Breast epithelium (tissue), 4 donors: ENCODE measurements at places on chromosomes 3 and 15. TPM values are rescaled to one million over a fixed set of nuclear protein-coding genes. Genes with fewer than 3 reads are reported as not detected.

GRCh38 chr3:194572143-194572789 lies 61.0 kb downstream of the TMEM44 start:
- DNase-seq: no peak
- no peaks in the 10 kb centered on the region for H3K27me3 ChIP-seq
- H3K4me3 ChIP-seq: no peak overlapping the region
- no peaks in the 10 kb centered on the region for H3K4me1 ChIP-seq
- no peaks in the 10 kb centered on the region for H3K36me3 ChIP-seq
- H3K27ac ChIP-seq: peak overlapping the region; percentile 89

The CALML4 gene
- 7.9 TPM for total RNA-seq

DNA sequence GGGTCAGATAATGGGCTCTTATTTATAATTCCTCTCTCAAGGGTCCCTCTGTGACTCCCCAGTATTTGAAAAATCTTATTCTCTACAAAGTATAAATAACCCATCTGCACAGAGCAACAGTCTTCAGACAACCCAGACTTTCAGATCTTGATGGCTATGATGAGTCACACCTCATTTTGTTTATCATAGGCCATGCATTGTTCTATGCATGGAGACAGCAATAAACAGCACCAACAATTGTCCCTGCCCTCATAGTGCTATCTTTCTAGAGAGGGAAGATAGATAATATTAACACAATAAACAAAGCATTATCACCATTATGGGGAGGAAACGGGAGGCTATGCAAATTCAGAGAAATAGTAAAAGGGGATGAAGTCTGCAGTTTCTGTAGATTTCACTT lies 13.4 kb downstream of the FHIT start:
- H3K36me3 ChIP-seq: no peaks in the 10 kb centered on the region
- H3K4me3 ChIP-seq: no peak overlapping the region
- no peak overlapping the region for H3K27ac ChIP-seq
- DNase-seq: no peak

The CORO2B gene
- 11.2 TPM for total RNA-seq

The IGSF10 gene
- total RNA-seq: 7.9 TPM

The ZKSCAN7 gene
- total RNA-seq: 5.2 TPM
